Activated T-helper 1 cell treated with anti-CD3 and anti-CD28 coated beads, Interleukin-12 subunit alpha, Interleukin-12 subunit beta, Interleukin-2, Interleukin-4 antibody, amounts not matched to agents 30 ng/mL and 10 ng/mL and 1 ng/mL, durations not matched to agents 14 hours and 24 hours and 36 hours (primary cell): ENCODE measurements at places on chromosomes 16 and 17.

GRCh38 chr17:42421507-42422338 lies 1.3 kb downstream of the CAVIN1 start:
- H3K27ac ChIP-seq = no peak overlapping the region
- peaks cover 18% of the 10 kb centered on the region for H3K4me1 ChIP-seq
- peak overlapping the region; percentile 68 for H3K4me3 ChIP-seq

GRCh38 chr16:9679213-9679767 lies 502.9 kb downstream of the GRIN2A start:
- H3K27ac ChIP-seq = no peak overlapping the region
- no peaks in the 10 kb centered on the region for H3K4me1 ChIP-seq
- DNase-seq = no peak
- no peaks in the 10 kb centered on the region for H3K27me3 ChIP-seq
- no peak overlapping the region for H3K4me3 ChIP-seq

DNA sequence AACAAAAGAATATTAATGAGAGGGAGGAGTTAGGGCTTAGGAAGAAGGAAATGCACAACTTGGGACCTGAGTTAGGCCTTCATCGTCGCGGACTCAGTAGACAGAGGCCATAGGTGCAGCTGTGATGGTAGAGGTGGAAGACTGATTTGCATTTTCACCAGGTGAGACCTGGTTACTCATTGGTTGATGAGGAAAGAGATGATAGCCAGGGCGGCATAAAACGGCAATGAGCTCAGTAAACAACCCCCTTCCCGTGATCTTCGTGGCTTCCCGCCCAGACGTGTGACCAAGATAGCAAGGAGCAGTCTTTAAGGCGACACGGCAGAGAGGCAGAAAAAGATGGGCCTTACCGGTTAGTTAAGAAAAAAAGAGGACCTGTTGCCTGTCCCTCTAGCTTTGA lies at the start of gene TMC5:
Gene TMC5, plus strand, starts transcription at position 244 of the 400 bp plus-strand sequence. CDS start 22,156 bp downstream, outside the sequence.
- H3K27ac ChIP-seq = no peak within 1 kb of the TSS
- no peaks in the 10 kb centered on the region for H3K4me1 ChIP-seq
- peaks cover 18% of the 10 kb centered on the region for H3K27me3 ChIP-seq
- H3K36me3 ChIP-seq = no peaks in the 10 kb centered on the region
- DNase-seq = no peak

- no peak for DNase-seq
- no peaks in the 10 kb centered on the region for H3K27me3 ChIP-seq
- H3K4me1 ChIP-seq = peaks cover 64% of the 10 kb centered on the region
- H3K36me3 ChIP-seq = peaks cover 27% of the 10 kb centered on the region
- H3K4me3 ChIP-seq = peak overlapping the region; percentile 90
- H3K27ac ChIP-seq = peak overlapping the region; percentile 100
These were observed 67.0 kb downstream of the TUBD1 start for GRCh38 chr17:59825533-59826322.

GRCh38 chr16:31198207-31198882 lies 4.2 kb downstream of the PYCARD start:
- no peaks in the 10 kb centered on the region for H3K27me3 ChIP-seq
- no peak overlapping the region for H3K4me3 ChIP-seq
- H3K27ac ChIP-seq = peak overlapping the region; percentile 73

DNA sequence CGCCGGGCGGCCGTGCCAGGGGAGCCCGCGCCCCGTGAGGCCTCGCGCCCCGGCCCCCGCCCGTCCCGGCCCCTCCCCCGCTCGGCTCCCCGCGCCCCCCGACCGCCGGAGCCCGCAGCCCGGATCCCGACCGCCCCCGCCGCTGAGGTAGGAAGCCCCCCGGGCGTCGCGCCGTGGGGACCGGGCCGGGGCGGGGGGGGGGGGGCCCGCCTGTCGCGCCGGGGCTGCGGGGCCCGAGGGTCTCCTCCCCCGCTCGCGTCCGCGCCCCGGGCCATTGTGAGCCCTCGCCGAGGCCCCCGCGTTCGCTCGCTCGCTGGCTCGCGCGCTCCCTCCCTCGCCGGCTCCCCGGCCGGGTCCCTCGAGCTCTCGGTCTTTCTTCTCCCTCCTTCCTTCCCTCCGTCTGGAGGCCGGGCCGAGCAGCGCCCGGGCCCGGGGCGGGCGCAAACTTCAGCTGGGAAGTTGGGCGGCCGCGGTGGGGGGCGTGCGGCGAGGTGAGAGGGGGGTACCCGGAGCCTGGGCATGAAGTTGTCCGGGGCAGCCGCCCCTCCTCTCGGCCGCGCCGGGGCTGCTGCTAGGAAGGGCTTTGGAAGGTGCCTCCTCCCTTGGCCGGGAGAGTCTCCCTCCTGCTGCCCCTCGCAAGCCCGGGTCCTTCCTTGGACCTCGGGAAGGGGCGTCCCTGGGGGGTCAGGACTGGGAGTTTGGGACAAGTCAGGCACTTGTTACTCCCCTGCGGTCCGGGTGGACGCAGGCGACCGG lies 419 bp downstream of the GLIS2 start:
- peak overlapping the region; percentile 19 for H3K4me3 ChIP-seq
- peaks cover 20% of the 10 kb centered on the region for H3K27me3 ChIP-seq
- peaks cover 4% of the 10 kb centered on the region for H3K36me3 ChIP-seq
- DNase-seq = no peak

- DNase-seq = no peak
- H3K36me3 ChIP-seq = peaks cover 30% of the 10 kb centered on the region
- H3K4me3 ChIP-seq = no peak overlapping the region
- H3K27me3 ChIP-seq = no peaks in the 10 kb centered on the region
These were observed 24.1 kb downstream of the XYLT1 start for GRCh38 chr16:17446661-17447060.
